ENCODE measurements at places on chromosomes 12 and 14.

DNA sequence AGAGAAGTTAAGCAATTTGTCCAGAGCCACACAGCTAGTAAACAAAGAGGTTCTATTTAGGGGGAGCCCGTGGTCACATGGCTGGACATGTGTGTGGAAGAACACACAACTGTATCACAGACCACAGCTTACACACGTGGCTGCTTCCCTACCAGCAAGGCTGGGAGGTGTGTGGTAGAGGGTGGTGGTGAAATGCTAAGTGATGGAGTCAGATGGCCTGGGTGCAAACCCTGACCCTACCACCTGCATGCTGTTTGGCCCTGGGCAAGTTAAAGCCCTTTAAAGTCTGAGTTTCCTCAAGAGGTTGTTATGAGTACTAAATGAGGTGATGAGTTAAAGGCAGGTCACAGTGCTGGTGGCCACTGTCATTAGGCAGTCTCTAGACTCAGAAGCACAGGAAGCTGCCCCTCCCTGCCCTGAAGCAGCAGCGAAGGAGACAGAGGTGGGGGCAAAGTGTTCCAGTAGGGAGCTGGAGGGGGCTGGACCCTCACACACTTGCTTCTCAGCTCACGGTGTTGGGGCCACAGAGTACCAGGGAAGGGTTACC lies 64.2 kb downstream of the ERH start:
- DNase-seq, result no peak

GRCh38 chr14:58368956-58369355 lies 26.8 kb upstream of the TOMM20L start:
- no peak for DNase-seq

- DNase-seq, result no peak
Observed at GRCh38 chr14:103085106-103086091, 1.4 kb downstream of the LBHD2 start.

- no peak for DNase-seq
Observed at GRCh38 chr14:52430474-52430873, 116.4 kb downstream of the PTGER2 start.

GRCh38 chr14:32560209-32560857 lies 231.2 kb downstream of the AKAP6 start:
- peak; percentile 27 for DNase-seq

- no peak for DNase-seq
Observed at GRCh38 chr12:14961466-14962152, at the start of gene ARHGDIB. Gene ARHGDIB, minus strand, starts transcription at chr12:14961601. Its CDS starts 10,889 bp downstream, at chr12:14950712.

GRCh38 chr12:118404876-118405521 lies 28.6 kb downstream of the SUDS3 start:
- DNase-seq, result peak; percentile 25

GRCh38 chr12:125907351-125907750 lies 842.1 kb downstream of the AACS start:
- DNase-seq, result no peak

- no peak for DNase-seq
Observed at GRCh38 chr12:51533799-51534198, 57.2 kb upstream of the SCN8A start.

GRCh38 chr12:53058674-53059433 lies 9.0 kb downstream of the TNS2 start:
- DNase-seq, result no peak

GRCh38 chr14:92512807-92513203 lies 776 bp upstream of the RIN3 start:
- DNase-seq, result no peak

DNA sequence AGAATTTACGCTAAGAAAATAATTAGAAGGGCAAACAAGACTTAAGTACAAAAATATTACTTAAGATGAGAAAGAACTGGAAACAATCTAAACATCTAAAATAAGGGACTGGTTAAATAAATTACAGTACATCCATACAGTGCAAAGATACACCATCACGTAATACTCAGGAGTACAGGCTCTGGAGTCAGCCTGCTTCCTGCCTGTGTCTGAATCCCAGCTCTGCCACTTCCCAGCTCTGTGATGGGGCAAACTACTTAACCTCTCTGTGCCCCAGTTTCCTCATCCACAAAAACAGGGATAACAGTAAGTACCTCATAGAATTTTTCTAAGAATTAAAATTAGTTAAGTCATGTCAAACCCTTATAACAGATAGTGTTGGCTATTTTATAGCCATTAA lies 36.0 kb downstream of the PPTC7 start:
- no peak for DNase-seq

- DNase-seq, result no peak
Observed at GRCh38 chr12:123058481-123058880, 78.0 kb downstream of the ARL6IP4 start.

DNA sequence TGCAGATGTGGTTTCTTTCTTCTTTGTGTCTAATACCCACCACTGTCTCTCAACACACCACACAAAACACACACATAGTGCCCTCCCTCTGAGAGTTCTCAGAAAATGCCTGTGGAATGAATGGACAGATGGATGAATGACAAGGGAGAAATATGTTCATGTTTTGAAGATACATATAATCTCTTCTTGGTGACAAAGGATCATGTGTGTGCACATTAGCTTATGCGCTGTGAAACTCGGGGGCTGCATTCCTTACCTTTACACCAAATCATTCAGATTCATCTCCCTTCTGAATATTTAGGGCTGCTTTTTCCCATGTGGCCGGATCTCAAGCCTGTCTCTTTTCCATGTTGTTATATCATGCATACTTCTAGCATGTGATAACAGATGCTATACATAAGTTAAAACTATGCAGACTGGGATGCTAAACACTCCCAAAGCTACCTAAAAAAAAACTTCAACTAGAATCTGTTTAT lies 111.4 kb downstream of the EPS8 start:
- DNase-seq, result no peak

DNA sequence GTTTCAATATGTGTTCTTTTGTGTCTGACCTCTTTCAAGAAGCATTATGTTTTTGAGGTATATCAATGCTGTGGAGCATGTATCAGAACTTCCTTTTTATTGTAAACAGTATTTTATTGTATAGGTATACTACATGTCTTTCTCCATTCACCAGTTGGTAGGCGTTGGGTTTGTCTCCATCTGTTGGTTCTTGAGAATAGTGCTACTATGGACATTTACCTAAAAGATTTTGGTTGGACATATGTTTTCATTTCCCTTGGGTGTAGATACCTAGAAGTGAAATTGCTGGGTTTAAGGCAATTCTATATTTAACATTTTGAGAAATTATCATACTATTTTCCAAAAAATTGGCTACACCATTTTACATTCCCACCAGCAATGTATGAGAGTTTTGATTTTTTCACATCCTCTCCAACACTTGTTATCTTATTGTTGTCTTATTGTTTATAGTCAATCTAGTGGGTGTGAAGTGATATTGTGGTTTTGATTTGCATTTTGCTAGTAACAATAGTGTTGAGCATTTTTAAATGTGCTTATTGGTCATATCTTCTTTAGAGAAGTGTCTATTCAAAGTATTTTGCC lies 409.2 kb downstream of the IPO8 start:
- no peak for DNase-seq

GRCh38 chr12:43840338-43840737 lies 4.5 kb downstream of the TMEM117 start:
- no peak for DNase-seq

DNA sequence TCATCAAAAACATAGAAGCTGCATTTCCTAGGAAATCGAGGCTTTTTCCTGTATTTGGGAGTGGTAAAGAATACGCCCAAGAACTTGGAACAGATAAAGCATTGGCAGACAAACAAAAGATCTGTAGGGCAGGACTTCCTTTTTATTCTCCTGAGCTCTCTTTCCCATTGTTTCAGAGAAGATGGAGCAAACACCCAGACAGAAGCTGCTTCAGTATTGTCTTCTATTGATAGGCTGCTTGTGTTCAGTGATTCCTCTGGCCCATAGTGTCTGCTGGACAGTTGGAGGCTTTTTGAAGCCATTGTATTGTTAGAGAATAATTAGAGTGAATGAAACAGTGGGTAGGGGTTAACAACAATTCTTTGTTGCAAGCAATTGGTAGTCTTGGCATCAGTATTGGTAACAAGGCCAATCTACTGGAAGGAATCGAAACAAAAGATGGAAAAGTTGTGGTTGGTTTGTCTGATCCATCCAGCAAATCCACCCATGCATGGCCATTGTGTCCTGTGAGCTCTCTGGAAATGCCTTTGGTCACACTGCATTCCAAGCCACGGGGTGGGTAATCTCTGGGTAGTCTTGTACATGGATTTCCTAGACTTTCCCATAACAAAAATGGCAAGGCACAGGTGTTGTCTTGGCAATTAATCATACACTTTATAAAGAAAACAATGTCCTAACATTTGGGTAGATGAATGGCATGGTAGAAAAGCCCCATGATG lies 424.8 kb downstream of the RAD51B start:
- DNase-seq, result no peak

DNA sequence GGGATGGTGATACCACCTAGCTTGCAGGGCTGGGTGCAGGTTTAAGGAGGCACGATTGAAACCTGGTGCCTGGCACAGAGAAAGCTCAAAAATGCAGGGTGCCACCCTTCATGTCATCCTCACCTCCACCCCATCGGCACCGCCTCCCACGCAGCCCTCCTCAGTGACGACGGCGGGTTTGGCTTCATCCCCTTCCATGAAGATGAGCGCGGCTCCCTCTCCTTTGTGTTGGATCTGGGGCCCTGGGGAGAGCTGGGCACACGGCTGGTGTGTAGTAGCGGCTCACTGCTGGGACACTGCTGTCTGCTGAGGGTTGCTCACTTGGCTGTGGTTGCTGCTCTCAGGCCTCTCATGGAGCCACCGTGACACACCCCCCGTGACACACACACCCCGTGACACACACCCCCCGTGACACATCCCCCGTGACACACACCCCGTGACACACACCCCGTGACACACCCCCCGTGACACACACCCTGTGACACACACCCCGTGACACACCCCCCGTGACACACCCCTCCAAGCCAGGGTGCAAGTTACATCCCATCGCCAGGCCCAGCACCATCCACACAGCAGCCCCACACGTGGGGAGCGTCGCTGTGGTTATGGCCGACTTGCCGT lies 42.9 kb upstream of the FZD10 start:
- no peak for DNase-seq

- DNase-seq, result no peak
Observed at GRCh38 chr12:116432314-116432750, 126.8 kb upstream of the MAP1LC3B2 start.

- no peak for DNase-seq
Observed at GRCh38 chr12:9851050-9851449, 18.1 kb downstream of the CLEC2B start.

GRCh38 chr14:92609955-92610354 lies 96.4 kb downstream of the RIN3 start:
- no peak for DNase-seq

- DNase-seq, result no peak
Observed at GRCh38 chr12:112577473-112578329, 159.0 kb downstream of the PTPN11 start.

DNA sequence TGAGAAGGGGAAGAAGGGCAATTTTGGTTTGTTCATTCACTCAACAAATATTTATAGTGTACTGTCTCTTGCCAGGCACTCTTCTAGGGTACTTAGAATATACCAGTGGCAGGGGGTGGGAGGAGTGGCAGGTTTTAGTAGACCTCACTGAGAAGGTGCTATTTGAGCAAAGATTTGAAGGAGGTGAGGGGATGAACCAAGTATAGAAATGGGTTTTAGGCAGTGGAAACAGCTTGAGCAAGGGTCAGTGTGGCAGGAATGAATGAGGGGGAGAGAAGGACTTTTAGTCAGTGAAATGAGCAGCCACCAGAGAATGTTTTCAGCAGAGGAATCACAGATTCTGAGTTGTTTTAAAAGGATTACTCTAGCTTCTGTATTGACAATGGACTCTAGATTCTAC lies 2.3 kb downstream of the PRIM1 start:
- DNase-seq, result no peak
